ENCODE measurements at places on chromosomes 11 and 22.

GRCh38 chr22:46058091-46058420 is 81.1 kb upstream of the WNT7B start:
- no peak for DNase-seq

- no peak for DNase-seq
Measured at GRCh38 chr11:102330231-102330630, 12.9 kb downstream of the BIRC3 start.

GRCh38 chr22:34113381-34113780 is 193.1 kb upstream of the LARGE1 start:
- DNase-seq = no peak

- peak; percentile 63 for DNase-seq
Measured at GRCh38 chr11:113289431-113290187, 24.8 kb upstream of the TTC12 start.

DNA sequence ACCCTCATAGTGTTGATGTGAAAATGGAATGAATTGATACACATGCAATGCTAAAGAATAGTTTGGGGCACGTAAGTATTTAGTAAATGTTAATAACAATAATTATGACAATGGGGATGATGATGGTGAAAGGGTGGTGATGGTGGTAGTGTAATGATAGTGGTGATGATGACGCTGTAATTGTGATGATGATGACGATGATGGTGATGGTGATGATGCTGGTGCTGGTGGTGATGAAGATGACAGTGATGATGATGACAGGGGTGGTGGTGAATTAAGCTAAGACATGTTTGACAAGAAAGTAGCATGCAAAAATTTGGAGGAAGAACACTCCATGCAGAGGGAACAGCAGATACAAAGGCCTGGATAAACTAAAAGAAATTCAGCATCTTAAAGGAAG is 364.4 kb upstream of the API5 start:
- DNase-seq = no peak

- no peak for DNase-seq
Measured at GRCh38 chr11:118916842-118917388, 8.8 kb downstream of the BCL9L start.

DNA sequence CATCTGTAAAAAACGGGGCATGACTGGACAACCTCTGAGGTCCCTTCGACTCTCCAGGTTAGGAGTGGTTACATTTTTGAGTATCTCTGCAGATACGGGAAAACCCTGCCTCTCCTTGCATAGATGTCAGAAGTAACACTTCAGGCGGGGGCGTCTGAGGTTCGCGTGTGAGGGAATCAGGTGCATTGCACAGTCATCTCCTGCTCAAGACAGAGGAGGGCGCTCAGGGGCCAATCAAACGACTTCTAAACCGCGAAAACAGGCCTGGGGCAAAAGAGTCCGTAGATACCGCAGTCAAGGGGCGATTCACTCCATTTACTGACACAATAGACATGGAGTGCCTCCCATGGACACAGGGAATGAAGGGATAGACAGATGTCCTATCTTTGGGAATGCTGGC is 31.7 kb downstream of the KIRREL3 start:
- DNase-seq = no peak

- no peak for DNase-seq
Measured at GRCh38 chr11:60933416-60934123, 9.3 kb downstream of the TMEM132A start.

DNA sequence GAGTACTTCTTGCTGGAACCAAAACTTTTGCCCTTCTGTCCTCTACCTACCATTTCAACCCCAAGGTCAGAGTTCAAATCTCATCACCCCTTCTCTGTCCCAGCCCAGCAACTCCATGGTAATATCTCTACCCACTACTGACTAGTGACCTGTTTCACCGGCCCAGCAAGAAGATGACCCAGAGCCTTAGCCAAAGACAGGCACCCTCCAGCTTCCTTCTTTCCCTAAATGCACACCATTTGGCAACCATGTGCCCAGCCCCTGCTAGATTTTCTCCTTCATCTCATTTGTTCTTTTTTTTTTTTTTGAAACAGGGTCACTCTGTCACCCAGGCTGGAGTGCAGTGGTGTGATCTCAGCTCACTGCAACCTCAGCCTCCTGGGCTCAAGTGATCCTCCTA is 14.9 kb downstream of the ARAP1 start:
- DNase-seq = no peak

- no peak for DNase-seq
Measured at GRCh38 chr11:66749091-66749490, 20.1 kb upstream of the SPTBN2 start.

- DNase-seq = no peak
Measured at GRCh38 chr11:74438681-74439080, 28.7 kb downstream of the KCNE3 start.

DNA sequence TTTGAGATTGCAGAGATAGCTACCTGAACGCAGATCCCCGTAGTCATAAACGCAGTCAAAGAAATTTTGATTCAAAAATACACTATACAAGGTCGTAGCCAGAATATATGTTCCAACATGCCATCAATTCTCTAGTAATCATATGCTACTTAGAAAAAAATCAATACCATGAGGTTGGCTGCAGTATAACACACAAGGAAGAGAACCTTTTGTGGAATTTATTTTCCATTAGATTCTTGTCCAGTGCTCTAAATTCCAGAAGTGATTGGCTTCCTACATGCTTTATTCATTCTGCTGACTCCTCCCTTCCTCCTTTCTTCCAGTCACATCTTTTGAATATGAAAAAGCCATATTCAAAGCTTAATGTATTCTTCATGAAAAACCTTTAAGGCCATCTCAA is 189.9 kb downstream of the NTM start:
- DNase-seq = no peak

DNA sequence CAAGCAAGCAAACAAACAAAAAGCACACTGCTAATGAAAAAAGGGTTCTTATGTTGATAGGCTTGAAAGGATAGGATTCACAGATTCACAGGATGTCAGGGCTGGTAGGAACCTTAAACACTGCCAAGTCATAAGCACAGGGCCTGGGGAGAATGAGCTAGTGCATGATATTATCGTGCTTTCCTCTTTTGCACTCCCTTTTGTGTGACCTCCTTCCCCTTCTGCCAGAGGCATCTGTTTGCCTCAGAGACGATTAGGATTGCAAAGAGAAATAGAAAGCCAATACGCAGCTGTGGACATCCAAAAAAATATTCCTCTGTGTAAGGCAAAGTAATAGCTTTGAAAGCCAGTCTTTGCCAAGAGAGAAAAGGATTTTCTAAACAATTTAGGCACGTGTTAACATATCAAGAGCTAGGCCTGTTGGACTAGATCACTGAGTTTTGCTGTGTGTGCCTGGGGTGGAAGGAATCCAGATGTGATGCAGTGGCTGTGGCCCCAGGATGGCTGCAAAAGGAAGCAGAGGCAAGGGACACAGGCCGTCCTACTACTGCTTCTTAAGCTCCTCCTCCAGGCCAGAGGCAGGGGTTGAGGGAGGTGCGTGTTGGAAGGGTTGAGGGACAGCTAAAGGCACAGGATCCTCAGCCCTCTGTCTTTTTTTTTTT is 30.6 kb downstream of the MCHR1 start:
- DNase-seq = no peak

GRCh38 chr22:32410459-32410858 is 1.6 kb downstream of the RTCB start:
- DNase-seq = no peak

- DNase-seq = no peak
Measured at GRCh38 chr11:34719303-34719848, 98.5 kb downstream of the EHF start.

GRCh38 chr11:119891055-119891768 is 162.2 kb upstream of the NECTIN1 start:
- DNase-seq = no peak

DNA sequence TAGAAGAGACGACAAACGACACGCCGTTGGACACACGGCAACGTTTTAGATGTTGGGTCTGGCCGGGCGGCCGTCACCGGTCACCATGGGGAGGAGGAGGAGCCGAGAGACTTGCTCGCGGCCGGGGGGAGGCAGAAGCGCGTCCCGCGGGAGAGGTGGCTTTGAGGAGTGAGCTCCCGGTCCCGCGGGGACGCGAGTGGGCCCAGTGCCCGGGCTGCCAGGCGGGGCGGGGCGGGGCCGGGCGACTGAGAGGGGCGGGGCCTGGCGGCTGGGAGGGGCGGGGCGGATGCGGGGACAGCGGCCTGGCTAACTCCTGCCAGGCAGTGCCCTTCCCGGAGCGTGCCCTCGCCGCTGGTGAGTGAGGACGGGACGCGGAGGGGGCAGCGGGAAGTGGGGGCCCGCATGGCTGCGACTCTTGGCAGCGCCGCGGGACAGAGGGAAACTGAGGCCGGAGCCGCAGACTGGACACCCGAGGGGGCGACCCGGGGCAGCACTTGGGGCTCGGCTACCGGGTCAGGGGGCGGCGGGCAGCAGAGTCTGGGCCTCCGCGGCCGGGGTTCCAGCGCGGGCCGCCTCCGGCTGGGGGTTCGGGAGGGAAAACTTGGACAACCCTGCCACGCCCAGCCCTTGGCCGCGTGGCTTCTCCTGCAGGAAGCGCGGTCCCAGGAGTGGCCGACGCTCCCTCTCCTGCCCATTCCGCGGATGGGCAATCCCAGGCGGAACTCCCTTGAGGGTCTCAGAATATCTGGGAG is at the start of gene TSPO:
Gene TSPO (plus strand): TSS at position 309 of the 752 bp plus-strand sequence. CDS start 7,680 bp downstream, outside the sequence.
- DNase-seq = no peak

DNA sequence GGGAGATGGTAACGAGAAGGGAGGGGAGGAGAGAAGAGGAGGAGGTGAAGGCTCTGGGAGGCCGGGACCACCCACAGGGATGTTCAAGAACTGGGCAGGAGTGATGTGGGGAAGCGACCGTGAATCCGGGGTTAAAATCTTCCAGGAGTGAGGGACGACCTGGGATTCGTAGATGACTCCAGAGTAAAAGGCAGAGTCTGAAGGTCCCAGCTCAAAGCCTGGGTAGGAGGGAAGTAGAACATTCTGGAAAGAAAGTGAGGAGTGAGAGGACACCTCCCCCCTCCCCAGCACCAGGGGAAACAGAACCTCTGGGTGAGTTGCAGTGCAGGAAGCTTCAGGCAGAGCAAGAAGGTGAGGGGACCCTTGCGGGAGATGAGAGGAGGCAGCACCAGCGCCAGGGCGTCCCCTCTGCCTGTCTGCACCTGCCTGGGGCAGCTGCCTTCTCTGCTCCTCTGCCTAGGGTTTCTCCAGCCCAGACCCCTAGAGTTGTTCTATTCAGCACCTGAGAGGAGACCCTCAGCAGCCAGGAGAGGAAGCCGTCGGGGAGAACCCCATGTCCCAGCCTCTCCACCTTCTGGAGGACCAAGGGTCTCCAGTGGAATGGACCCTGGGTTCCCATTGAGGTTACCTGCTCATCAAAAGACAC is 49.7 kb downstream of the LINC01488 start:
- DNase-seq = no peak

- DNase-seq = no peak
Measured at GRCh38 chr11:105282658-105283057, 143.1 kb upstream of the CARD18 start.

DNA sequence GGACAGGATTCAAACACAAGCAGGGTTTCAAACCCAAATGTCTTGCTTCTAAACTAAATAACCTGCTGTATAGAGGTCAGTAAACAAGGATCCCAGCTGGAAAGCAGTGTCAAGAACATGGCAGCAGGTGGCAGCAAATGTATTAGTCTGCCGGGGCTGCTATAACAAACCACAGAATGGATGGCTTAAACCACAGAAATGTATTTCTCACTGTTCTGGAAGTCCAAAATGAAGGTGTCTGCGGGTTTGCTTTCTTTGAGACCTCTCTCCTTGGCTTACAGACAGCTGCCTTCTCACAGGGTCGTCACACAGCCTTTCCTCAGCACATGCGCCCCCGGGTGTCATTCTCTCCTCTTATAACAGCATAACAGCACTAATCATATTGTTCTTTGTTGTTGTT is 65.1 kb upstream of the LRRC55 start:
- no peak for DNase-seq

- no peak for DNase-seq
Measured at GRCh38 chr11:3104051-3104714, 47.0 kb upstream of the CARS1 start.

GRCh38 chr11:19615341-19616183 is 97.1 kb upstream of the NAV2 start:
- DNase-seq = no peak

DNA sequence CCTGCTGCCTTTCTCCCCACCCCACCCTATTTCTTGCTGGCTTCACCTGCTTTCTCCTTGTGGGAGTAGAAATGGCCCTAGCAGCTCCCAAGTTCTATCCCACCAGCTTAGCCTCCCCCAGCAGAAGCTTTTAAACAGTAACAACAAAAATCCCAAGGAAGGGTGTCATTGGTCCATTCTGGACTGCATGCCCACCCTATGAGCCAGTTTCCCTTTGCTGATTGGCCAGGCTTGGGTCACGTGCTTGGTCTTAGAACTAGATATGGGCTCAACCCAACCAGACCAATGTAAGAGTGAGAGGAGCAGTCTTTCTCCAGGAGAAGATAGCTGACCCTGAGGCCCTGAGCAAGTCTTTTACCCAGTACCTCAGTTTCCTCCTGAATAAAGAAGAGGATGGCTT is 2.3 kb downstream of the MTFP1 start:
- DNase-seq = no peak

DNA sequence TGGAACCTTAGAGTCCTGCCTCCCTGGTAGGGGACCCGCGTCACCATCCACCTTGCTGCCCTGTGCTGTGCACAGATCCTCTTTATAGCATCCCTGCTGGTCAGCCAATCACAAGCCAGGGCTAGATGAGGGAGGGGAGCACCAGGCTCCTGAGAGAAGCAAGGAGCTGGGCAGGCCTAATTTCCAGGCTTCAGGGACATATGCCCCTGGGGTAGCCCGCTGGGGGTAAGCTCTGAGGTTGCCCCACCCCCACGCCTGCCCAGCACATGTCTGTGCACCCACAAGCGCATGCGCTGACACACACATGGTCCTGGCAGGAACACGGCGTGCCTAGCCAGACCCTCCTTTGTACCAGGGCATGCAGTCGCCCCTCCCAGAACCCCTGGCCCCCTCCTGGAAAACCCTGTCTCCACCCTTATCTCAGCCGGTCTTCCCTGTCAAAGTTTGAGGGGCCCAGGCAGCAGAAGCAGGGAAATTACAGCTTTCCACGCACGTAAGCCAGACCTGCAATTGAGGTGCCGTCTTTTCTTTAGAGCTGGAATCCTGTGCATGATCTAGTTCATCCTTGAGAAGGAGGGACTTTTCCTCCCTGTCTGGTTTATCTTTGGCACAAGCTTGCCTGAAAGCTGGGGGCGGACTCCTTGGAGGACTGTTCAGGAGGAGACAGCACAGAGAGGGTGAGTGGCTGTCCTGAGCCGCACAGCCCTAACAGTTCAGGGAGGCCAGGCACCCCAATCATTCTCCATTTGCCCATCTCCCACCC is 2.1 kb downstream of the SSTR3 start:
- no peak for DNase-seq

DNA sequence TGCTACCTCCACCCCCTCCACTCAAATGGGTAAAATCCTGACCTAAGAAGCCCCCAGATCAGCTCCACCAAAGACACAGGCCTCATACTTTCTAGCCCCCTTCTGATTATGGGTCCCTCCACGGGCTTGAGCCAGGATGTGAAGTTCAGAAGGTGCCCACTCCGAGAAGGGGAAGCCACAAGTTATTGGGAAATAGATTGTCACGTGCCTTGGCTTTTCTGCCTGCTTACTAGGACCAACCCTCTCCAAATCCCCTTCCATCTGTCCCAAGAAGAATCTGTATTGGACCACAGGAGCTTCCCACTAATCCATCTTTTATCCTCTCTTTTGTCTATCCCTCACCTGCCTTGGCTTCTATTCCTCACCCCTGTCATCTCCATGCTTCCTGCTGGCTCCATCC is 3.0 kb upstream of the NRGN start:
- DNase-seq = no peak
